ENCODE measurements at places on chromosomes 11 and 22.

DNA sequence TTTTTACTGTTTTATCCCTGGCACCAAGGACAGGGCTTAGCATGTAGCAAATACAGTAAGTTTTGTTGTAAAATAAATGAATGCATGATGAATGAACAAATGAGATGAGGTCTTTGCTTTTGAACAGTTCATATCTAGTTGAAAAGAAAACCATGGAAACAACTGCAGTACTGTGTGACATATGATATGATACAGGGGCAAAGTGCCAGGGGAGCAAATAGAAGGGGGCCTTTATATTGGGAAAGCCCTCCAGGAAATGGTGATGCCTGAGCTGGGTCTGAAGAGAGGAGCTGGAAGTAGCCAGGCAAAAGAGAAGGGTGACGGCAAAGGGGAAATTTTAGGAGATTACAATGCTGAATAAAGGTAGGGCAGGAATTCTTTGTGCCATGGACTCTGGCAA lies 63.8 kb upstream of the UCP3 start:
- no peak for DNase-seq

DNA sequence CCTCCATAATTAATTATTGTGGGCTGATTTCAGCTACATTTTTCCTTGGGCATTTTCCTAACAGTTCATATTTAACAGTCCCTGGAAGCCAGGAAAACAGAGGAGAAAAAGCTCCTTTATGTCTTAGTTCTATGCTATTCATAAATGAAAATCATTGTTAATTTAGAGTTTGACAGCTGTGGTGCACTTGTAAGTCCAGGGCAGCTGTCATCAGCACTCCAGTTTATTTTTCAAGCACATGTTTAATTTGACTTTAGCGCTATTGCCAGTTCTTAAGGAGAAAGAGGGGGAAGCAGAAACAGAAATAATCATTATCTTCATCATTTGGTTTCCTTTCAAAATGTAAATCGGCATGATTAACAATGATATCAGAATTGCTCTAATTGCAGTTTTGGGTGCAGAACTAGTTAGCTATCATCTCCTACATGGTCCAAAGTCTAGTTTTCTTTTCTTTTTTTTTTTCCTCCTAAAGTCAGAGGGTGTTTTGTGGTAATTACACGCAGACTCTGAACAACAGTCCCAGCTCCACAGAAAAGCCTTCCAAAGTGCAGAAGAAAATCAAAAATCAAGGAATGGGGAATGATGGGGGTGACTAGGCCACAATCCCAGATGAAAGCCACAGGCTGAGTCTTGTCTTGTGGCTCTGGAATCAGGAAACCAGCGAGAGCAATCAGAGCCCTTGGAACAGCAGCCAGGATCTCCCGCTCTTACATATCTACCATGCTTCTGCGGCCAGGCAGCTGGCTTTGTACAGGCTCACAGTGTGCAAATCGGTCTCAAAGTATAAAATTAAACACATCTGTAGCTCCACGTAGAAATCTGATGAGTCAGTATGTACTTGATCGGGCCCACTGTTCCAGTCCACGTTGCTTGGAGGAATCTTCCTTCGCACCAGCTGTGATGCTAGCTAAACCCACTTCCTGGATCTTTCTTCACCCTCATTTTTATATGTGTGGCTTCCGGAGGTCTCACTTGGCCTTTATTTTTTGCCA lies 91.9 kb downstream of the SPON1 start:
- no peak for DNase-seq

DNA sequence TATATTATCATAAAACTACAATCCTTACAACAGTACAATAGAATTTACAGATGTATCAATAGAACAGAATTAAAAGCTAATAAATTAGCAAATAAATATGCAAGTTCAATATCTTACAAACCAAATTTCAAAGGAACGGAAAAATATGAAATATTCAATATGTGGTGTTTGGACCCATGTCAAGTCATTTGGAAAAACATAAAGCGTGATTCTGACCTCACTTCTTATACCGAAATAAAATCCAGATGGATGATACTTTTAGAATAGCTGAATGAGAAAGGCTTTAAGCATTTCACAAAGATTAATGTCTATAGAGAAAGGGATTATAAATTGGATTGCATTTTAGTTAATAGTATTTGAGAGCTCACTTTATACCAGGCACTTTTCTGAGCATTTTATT lies 92.8 kb upstream of the TEAD1 start:
- DNase-seq = no peak

GRCh38 chr22:41983513-41984405 lies 14.5 kb downstream of the SEPTIN3 start:
- DNase-seq = no peak

- DNase-seq = no peak
Measured at GRCh38 chr22:46476547-46476941, 60.9 kb downstream of the CELSR1 start.

- no peak for DNase-seq
Measured at GRCh38 chr11:92728628-92729027, 240.8 kb upstream of the MTNR1B start.

DNA sequence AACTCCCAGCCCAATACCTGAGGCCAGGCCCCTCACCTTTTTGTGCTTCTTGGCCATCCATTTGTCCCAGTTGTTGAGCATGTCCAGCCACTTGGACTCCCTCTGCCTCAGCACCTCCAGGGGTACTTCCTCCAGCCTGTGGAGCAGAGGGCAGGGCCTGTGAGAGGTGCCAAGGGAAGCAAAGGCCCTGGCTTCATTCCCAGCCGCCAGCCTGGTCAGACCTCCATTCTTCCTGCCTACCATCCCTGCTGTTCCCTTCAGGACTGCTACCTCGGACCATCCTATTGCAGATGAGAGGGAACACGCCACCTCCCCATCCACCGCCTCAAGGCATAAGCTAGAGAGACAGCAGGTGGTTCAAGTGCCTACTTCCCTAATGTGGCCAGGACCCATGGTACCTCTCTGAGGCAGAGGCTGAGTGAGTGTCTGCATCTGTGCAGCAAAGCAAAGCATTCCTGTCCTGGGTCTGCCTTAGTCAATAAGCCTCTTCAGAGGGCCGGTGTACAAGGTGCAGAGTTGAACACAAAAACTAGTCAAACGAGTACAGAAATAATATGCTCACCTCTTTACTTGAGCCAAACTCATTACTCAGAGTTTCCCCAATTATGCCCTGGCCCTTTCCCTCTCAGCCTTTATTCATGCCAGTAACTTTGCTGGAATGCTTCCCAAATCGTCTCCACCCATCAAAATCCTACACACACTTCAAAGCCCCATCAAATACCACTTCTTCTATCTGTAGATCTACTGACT lies 15.4 kb upstream of the CASTOR1 start:
- no peak for DNase-seq

DNA sequence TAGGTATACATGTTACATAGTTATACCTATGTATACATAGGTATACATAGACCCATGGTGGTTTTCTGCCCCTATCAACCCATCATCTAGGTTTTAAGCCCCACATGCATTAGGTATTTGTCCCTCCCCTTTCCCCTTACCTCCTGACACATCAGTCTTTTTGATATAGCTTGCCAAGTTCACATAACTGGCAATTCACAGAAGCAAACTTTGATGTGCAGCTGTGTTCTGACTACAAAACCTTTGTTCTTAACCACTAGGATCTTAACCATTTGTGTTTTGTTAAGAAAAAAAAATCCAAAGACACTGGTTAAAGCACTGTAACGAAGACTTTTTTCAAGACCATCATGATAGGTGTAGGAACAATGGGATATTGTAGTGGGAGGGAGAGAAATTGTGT lies 42.9 kb upstream of the SLC5A1 start:
- DNase-seq = no peak

- no peak for DNase-seq
Measured at GRCh38 chr22:47816863-47817210, 1054.4 kb downstream of the TBC1D22A start.

DNA sequence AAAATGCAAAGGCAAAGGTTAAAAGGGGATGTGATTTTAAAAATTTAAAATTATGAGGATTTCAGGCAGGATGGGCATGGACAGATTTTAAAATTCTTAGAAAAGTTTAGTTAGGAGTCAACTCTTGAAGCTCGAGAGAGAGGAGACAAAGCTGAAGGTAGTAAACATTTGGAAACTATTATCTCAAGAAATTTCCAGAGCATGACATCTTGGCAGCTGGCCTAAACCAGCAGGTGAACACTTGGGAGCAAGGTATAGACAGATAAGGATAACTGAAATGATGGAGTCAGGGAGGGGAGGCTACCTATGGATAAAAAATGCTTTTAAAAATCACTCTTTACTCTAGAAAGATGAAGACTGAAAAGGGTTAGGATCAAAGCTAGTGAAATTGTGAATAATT lies 13.7 kb downstream of the POU2AF3 start:
- DNase-seq = no peak

GRCh38 chr22:19057999-19058491 lies 64.2 kb downstream of the DGCR2 start:
- no peak for DNase-seq

GRCh38 chr22:20463324-20464095 lies 25.9 kb upstream of the SCARF2 start:
- DNase-seq = peak; percentile 11

DNA sequence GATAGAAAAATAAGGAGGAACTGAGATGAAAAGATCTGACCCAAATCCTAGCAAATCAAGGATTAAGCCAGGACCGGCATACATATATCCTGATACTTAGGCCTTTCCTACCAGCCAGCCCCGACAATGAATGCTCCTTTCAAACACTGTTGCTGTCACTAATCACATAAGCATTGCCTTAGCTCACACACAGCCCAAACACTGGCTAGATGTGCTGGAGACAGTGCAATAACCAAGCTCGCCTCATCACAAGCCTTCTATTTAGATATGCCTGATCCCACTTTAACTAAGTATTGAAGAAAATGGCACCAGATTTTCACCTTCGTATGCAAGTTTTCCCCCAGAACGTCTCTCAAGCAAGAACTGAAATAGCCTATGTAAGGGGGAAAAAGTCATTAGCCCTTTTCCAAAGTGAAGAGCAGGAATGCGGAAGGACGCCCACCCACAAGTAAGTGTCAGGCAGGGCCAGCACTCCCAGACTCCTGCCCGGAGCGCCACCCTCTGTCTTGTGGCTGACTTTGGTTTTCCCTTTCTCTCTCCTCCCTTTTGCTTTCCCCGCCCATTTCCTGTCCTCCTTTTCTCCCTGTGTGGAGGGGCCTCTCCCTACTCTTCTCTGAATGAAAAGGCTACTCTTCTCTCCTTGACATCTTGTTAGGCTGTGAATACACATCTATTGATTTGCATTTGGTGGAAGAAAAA lies 8.9 kb upstream of the OPCML start:
- no peak for DNase-seq

- no peak for DNase-seq
Measured at GRCh38 chr11:33646629-33647028, 54.0 kb downstream of the C11orf91 start.

DNA sequence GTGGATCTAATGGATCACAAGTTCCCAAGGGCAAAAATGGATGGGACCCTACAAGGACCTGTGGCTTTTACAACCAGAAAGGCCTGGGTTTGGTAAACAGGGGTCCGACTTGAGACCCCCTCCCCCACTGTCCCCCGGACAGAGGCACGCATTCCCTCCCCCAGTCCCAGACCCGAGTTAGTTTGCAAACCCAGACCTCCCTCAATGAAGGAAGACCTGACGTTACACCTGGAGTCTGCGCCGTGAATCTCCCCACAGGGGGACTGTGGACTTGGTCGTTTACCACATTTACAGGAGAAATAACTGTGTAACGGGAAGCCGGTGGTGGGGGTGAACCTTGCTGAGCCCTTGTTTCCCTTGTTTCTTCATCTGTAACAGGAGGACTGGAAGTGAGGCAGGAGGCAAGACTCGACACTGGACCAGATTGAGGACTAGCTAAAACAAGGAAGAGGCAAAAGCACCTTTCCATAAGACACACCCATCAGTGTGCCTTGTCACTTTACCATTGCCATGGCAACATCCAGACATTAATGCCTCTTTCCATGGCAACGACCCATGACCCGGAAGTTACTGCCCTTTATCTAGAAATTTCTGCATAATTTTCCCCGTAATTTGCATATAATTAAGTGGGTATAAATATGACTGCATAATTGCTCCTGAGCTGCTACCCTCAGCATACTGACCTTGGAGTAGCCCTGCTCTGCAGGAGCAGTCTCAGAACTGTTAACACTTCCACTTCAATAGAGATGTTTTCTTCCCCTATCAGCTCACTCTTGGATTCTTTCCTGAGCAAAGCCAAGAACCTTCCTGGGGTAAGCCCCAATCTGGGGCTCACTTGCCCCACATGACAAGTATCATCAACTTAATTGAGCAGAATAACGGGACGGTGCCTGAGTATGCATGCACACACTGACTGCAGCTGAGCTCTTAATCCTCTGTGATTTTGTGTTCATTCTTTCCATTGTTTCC lies 25.4 kb downstream of the PDGFB start:
- DNase-seq = no peak

DNA sequence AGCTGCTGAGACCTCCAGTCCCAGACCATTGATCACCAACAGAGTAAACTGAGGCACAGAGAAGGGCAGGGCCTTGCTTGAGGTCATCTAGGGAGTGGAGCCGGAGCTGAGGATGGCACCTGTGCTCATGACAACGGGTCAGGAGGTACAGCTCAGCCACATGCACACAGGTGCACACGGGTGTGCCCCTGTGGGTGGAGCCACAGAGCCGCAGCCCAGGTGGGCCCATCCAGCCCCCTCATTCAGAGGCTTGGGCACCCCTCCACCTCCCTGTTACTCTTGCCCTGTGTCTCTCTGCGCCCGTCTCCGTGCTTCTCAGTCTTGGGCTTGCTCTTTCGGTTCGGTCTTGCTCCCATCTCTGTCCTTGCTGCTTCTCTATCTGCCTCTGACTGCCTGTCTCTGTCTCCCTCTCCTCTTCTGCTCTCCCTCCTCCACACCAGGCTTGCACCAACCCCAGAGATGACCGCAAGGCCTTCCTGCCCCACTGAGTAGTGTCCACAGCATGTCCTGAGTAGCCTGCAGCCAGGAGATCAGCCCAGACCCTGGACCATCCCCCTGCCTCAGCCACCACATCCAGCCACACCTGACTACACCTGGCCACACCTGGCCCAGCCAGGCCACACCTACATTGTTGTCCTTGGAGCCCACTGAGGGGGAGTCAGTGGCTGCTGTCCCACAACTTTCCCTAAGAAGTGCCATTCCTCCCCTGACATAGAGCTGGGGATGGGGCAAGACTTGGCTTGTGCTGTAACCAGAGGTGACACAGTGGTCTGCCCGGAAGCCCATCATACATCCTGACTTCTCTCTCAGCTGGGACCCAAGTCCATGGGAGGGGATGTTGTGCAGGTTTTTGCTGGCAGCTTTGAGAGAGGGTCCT lies 39.3 kb upstream of the CRYBB3 start:
- no peak for DNase-seq

Data from bone marrow (tissue), 2 donors.